Hippocampal formation (tissue), 2 donors: ENCODE measurements at places on chromosomes 7 and 10.

DNA sequence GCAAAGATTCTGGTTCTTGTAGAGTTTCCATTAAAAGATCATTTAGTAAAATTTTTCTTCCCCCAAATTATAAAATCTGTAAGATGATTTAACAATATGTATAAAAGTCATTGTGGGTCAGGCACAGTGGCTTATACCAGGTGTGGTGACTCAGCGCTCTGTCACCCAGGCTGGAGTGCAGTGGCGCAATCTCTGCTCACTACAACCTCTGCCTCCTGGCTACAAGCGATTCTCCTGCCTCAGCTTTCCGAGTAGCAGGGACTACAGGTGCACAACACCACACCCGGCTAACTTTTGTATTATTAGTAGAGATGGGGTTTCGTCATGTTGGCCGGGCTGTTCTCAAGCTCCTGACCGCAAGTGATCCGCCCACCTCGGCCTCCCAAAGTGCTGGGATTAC, 68.0 kb downstream of the SEPTIN14 start:
- DNase-seq = no peak

- no peak for DNase-seq
Measured at GRCh38 chr10:21509341-21510240, 15.9 kb downstream of the SKIDA1 start.

DNA sequence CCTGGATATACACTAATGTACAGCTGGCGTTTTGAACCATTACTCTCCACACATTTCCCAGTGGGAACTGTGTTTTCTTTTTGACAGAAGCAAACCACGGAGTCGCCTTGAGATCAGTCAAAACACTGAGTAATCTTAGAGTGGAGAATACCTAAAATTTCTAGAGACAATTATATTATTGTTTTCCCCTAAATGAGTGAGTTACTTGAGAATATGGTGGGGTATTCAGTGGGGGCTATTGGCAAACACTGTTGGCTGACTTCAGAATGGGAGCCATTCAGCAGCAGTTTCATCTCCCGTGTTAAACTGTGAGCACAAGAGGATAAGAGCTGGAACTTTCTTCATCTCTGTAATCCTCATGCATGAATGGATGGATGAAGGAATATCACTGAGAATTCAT, 6.2 kb downstream of the IL2RA start:
- no peak for DNase-seq

GRCh38 chr7:67021260-67021659, 24.6 kb downstream of the TYW1 start:
- DNase-seq = no peak

DNA sequence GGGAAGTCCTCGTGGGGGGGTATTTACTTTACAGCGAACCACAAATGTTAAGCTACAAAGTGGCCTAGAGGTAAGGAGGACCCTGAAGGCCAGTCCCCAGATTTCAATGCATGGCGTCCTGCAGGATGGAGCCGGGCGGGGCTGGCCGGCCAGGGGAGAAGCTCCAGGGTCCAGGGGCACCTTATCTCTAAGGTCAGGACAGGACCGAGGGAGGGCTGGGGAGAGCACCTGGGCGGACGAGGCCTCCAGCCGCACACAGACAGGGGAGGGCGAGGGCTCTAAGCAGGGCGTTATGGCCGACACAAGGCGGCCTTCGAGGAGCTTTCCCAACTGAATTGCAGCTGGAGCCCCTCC, 96.4 kb upstream of the DIP2C start:
- no peak for DNase-seq

DNA sequence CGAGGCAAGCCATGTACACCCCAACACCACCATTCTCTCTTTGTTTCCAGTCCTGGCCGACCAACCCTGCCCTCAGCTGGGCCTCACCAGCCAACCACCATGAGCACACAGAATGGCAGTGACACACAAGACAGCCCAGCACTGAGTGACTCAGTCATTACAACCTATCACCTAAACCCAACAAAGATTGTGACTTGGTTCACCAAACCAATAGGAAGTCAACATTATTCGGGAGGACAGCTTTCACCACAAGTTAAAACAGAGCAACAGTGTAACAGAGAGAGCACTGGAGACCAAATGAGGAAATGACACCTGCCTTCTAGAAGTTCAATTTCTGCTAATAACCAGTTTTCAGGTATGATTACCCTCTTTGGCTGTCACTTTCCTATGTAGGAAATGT, 72.1 kb downstream of the DNMBP start:
- no peak for DNase-seq

DNA sequence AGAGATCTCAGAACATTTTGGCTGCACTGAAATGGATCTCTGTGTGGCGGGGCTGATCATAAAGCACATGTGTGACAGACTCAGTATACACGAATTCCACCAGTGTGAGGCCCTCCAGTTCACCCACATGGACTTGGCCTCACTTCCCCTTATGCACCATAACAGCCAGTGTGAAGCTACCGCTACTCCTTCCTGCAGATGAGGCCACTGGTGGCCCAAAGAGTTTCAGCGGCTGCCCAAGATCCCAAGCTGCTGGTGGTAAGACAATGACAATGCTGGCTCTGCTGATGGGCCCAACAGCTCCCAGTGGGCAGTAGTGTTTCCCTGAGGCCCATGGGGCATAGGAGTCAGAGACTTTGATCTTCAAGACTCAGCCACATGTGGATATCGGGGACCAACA, 21.0 kb upstream of the C10orf71 start:
- no peak for DNase-seq

DNA sequence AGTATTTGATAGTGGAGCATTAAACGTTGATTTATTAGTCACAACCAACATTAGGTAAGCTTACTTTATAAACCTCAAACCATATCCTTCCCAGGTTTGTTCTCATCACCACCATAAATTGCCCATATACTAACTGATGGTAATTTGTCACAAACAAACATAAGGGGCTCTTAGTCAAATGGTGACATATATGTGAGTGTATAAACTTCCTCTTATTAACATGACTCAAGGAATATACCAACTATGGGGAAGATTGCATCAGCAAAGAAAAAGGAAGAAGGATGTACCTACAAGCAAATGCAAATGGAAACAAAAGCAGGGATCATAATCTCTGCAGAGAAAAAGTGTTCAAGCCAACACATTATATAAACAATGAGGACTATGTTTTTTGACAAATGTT, 418.2 kb upstream of the AKR1E2 start:
- no peak for DNase-seq

- no peak for DNase-seq
Measured at GRCh38 chr10:93917064-93917391, 23.2 kb downstream of the SLC35G1 start.

DNA sequence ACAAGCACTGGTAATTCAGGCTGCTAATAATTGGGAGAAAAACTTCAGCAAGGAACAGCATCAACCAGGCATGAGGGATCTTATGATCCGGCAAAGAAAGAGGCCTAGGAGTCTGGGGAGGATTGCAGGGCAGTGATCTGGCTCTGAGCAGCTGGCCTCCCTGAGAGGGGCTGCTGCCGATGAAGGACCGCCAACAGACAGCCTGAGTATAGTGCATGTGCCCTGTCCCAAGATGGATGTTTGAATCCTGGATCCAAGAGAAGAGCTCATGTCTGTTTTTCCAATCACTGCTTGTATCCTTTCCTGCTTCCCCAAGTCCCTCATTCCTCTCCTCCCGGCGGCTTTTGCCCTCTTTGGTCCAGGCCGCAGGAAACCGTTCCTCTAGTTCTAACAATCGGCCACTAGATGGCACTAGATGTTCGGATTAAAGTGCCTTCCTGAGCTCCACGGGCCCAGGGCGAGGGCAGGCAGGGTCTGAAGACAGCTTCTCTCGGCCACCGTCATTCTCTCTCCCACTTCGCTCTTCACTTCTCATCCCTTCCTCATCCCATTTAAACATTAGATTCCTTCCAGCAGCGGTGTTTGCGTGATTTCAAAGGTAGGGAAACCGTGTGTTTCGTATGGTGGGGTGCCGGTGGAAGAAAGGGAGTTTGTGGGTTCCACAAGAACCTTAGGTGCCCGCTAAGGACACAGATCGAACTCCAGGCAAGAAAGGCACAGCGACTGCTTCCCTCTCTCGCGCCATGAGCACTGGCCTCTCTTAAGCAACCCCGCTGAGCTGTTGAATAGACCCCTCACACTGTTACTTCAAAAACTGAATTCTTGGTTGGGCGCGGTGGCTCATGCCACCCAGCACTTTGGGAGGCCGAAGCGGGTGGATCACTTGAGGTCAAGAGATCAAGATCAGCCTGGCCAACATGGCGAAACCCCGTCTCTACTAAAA, 82.4 kb downstream of the ADCYAP1R1 start:
- DNase-seq = peak; percentile 46

- DNase-seq = no peak
Measured at GRCh38 chr7:137930581-137930980, 71.3 kb downstream of the CREB3L2 start.

DNA sequence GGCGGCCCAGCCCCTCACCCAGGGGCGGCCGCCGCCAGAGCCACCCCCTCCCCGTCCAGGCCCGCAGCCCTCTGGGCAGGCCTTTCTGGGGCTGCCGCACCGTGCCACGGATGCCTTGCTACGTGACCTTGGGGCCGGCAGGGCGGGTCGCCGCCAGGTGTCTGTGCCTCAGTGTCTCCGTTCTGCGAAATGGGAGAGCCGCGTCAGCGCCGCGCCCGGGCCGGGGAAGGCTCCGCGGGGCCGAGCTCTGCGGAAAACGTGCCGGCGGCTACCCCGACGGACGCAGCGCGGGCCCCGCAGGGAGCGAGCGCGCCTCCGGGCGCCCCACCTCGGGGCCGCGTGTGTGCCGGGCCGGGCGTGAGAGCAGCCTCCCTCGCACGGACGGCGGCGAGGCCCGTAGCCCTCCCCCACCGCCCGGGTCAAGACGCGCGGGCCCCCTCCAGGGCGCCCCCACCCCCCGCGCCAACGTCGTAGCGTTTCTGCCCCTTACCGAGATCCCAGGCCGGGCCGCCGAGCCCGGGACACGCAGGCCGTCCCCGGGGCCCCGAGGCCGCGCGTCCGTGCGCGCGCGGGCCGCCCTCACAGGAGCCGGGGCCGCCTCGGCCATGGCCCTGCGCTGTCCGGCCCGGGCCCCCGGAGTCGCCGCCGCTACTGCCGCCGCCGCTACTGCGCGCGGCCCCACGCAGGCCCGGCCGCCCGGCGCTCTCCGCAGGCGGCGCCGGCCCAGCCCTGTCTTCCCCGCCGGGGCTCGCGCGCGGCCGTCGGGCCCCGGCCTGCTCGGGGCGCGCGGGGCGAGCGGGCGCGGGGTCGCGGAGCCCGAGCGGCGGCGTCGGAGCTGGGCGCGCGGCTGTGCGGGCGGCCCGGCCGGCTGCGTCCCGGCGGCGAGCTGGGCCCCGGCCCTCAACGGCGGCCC, 1.1 kb downstream of the ZNF777 start:
- no peak for DNase-seq

- DNase-seq = no peak
Measured at GRCh38 chr7:146355216-146355615, 238.6 kb downstream of the CNTNAP2 start.

GRCh38 chr10:47104151-47104605, 192.9 kb downstream of the PTPN20 start:
- no peak for DNase-seq

DNA sequence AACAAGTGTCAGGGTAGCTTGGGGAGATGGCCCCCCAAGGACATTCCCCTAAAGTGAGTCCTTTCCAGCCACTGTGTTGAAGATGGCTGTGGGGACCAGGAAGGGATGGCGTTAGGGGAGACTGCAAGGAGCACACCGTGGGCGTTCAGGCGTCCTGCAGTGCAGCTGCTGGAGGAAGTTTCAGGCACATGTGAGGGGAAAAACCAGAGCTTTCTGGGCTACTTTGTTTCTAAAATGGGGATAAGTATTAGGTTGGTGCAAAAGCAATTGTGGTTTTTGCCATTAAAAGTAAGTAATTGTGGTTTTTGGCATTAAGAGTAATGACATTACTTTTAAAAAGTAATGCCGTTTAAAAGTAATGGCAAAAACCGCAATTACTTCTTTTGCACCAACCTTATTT, 14.3 kb downstream of the PRF1 start:
- DNase-seq = no peak

DNA sequence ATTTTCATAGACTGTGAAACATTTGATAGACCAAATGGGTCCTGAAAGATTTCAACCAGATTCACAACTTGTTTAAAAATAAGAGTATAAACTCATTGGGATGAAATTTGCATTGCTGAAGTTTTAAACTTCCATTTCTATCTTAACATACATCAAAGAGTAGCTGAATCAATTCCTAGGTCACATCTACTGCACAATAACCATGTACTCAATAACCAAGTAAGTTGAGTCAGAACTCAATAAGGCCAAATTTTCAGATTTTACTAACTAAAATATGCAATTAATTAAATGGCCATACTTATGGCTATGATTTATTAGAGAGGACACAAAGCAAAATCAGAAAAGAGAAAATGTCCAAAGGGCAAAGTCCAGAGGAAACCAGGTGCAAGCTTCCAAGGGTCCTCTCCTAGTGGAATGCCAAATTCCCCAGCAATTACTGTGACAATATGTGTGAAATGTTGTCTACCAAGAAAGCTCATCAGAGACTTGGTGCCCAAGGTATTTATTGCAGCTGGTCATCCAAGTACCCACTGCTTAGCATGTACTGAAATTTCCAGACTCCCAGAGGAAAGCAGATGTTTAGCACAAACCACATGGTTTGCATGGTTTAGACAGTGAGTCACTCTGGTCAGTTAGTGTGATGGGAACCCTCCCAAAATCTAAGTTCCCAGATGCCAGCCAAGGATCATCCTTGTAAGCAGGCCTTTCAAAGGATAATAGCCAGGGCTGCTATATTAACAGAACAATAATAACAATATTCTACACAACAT, 238.9 kb downstream of the IPMK start:
- no peak for DNase-seq

DNA sequence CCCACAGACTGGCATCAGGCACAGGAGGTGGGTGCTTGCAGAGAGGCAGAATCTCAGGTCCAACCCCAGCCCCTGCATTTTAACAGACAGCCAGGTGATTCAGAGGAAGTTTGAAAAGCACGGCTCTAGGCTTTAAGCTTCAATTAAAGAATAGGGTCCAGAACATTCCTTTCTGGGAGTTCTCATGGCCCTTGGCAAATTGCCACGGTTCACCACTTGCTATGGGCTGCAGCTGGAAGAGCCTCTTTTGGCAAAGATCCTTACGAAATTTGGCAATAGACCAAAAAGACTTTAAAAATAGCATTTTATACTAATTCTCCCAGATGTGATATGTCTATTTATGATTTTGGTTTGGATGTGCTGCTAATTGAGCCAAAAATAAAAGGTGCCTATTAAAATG, 148.1 kb downstream of the ITGA8 start:
- DNase-seq = no peak

GRCh38 chr7:2232766-2233520, at the start of gene MAD1L1:
MAD1L1 (minus strand) TSS chr7:2232945; CDS start chr7:2230133, 2,812 bp downstream.
- DNase-seq = peak; percentile 79
